Mesenchymal stem cell (in vitro differentiated cells and primary cell): ENCODE measurements at places on chromosomes 16 and 17.

- peak; percentile 88 for DNase-seq
Observed at GRCh38 chr17:1000597-1001461, 3.9 kb downstream of the TIMM22 start.

DNA sequence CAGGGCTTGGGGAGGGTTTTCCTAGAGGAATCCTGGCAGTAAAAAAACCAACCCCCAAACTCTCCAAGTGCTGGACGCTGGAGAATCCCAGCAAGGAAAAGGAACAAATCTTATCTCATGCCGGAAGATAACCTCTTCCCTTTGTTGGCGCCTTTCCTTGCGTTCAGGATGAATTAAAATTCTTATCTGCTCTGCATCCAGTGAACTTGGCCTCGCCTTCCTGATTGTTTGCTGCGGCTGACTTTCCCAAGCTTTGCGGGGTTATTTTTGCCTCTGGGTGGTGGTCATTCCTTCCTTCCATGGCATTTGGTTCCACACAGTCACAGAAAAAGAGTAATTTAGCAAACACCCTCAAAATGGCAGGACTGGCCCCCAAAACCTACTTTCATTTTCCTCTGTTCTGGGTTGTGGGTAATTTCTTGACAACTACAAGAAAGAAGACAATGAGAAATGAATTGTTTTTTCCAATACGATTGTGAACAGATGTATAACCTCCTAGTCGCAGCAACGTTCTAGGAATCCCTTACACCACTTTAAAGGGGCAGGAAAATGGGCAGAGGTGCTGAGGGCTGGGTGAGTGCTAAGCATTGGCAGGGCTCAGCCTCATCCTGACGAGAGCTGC, 77.8 kb downstream of the MRC2 start:
- DNase-seq = peak; percentile 29

DNA sequence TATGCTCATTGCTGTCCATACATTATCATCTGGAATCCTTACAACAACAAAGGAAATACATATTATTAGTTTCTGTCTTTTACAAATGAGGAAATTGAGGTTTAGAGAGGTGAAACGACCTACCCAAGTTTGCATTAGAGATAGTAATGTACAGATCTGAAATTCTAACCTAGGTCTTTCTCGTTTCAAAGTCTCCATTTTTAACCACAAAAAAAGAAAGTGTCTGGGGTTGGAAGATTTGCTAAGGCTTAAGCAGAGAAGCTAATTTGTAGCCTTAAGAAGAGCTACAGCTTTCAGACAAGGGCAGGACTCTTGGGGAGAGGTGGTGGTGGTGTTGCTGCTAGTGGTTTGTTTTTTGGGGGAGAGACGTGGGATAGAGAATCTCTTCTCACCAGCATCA, 19.2 kb downstream of the CIITA start:
- DNase-seq = no peak

DNA sequence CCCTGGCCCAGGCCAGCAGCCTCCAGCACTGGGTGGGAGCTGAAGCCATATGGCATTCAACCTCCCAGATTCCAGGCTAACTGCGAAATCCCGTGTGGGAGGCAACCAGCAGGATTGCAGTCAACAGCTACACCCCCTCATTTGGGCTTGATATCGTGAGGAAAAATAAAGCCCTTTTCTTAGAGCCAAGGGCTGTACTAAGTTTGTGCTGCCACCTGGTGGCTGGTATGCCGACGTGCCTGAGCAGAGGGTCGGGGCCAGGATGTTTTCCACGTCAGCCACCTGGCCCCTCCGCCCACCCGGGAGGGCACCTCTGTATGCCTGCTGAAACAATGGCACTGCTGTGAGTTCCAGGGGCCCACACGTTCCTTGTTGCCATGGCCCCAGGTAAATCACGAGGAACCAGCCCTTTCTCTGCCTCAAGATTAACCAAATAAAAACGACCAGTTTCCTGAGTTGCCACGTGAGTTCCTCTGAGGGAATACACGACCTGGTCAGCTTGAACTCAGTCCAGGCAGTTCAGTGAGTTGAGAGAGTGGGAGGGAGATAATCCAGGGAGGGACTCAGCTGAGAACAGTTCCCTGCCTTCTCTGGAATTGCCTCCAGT, 9.0 kb downstream of the TMEM98 start:
- peak; percentile 52 for DNase-seq

DNA sequence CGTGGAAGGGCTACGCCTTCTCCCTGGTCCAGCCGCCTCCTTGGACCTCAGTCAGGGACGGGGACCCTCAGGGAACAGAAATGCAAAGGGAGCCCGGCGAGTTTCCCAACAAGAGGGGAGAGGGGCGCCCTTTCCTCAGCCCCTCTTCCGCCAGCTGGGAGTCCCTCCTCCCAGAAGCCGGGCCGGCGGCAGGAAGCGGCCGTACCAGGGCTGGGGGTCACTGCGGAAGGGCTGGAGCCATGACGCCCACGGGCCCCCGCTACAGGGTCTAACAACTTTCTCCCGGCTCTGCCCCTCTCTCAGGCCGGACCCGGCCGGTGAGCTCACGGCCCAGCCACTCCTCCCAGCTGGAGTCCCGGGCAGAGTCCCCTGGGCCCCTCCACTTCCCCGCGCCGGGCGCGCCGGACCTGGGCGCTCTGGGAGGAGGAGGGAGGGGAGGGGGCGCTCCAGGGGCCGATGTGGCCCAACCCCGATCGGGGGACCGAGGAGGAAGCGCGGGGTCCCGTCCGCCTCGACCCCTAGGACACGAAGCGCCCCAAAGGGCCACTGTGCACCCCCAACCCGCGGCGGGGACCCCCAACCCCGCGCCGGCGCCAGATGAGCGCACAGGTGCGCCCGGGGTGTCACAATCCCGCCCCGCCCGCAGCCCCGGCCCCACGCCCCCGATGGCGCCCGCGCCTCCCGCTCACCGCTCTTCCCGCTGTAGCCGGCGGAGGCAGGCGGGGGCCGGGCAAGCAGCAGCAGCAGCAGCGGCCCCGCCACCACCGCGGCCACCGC, 578 bp downstream of the PGAP6 start:
- peak; percentile 40 for DNase-seq

DNA sequence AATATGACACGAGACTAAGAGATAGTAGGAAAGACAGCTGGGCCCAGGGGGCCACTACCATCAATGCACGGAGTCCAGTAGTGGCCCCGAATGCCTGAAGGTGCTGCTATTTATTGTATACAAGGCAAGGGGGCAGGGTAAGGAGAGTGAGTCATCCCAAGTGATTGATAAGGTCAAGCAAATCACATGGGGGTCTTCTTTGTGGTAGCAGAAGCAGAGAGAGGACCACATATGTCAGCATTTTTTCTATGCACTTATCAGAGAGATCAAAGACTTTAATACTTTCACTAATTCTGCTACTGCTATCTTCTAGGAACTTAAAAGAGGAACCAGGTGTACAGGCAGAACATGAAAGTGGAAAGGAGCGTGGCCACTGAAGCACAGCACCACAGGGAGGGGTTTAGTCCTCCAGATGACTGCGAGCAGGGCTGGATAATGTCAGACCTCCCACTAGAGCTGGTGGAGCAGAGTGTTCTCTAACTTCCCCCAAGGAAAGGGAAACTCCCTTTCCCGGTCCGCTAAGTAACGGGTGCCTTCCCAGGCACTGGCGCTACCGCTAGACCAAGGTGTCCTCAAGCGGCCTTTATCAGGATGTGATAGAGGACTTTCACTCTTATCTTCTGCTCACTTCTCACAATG, 26.4 kb upstream of the ARL4D start:
- DNase-seq = peak; percentile 60

DNA sequence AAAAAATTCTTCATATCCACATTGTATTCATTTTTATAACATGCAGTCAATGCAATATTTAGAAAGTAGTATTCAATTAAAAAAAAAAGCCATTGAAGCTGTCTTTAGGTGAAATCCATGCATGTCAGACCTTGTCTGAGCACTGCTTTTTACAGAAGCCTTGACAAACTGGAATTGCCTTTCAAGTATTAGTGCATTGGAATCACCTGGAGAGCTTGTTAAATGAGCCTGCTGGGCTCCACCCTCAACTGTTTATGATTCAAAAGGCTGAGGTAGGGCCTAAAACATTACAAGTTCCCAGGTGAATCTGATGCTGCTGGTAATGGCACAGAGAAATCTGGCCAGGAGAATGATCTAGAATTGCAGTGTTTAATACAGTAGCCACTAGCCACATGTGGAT, 85.8 kb downstream of the HIC1 start:
- DNase-seq = no peak

GRCh38 chr17:57290981-57291380, 34.7 kb downstream of the MSI2 start:
- DNase-seq = no peak

DNA sequence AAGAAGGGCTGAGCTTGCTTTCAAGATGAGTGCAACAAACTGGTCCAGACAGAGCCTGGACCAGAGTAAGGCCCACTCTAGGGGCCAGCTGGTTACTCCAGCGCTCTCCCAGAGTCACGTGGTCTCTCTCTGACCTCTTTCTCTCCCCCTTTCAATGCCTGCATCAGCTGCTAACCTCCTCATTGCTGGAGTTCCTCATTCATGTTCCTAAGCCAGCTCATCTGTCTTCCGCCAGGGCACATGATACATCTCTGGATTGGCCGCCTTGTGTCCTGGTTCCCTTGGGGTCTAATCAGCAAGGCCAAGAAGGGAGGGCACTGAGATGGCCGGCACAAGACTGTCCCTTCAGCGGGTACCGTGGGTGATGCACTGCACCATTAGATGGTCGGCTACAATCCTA, 26.9 kb upstream of the ZFP90 start:
- no peak for DNase-seq

DNA sequence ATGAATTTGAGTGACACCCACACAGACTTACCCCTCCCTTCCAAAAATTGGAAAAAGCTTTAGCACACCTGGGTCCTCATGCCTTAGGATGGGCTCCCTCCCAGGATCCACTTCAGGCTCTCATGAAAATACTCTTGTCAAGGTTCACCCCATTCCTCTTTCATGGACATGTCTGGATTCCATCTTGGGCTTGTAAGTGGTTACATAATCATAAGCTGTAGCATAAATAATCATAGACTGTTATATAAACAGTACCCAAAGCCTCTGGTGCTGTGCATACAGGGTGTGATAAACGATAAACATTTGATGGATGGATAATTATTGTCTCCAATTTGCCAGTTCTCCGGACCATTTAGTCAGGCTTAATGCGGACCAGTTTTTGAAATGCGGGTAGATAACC, 53.7 kb upstream of the TEKT3 start:
- no peak for DNase-seq

DNA sequence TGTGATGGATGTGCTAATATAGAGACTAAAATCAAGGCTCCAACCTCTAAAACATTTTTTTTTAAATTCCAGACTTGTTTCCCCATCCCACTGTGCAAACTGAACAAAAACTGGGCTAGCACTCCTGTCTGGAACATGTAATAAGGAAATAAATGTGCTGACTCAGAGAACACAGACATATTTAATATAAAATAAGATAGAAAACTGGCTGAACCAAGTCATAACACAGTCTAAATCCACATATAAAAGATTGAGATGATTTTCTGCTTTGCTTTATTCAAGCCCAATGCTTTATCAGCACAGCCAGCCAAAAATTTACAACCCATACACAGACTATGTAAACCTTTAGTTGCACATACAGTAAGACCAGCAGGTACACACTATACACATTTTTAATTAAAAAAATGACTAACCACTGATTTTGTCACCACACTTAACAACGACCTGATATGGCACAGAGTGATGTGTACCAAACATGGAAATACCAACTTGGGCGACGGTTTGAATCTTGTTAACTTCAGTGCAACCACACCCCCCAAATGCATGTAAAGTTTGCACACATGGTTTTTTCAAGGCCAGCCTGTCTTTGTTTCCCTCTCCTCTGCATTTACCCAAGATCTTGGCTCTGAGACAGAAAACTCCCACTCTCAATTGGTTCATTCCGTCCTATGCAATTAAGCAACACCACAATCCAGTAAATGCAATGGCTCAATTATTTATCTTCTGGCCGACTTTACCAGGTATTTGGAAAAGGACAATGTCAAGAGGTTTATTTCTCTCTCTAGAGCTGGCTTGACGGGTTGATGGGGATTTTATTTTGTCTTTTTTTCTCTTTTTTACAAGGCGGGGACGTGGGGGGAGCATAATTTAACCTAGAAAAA, 1.2 kb downstream of the STAT3 start:
- peak; percentile 80 for DNase-seq

DNA sequence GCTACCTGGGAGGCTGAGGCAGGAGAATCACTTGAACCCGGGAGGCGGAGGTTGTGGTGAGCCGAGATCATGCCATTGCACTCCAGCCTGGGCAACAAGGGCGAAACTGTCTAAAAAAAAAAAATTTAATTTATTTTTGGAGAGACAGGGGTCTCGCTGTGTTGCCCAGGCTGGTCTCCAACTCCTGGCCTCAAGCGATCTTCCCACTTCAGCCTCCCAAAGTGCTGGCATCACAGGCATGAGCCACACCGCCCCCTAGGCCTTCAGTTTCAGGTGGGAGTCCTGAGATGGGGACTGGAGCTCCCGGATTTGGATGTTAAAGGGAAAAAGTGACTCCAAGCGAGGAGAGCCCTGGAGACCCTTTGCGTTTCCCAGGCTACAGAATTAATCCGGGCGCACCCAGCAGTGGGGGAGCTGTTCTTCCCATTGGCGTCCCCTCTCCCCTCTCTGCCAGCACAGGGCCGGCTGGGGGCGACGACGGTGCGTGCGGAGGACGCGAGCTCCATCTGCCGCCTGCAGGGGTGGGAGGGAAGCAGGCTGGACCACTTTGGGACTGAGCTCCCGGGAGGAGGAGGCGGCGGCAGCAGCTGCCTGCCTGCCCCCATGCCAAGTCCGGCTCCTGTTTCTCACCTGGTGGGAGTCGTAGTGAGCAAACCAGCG, 49.3 kb upstream of the USP7 start:
- peak; percentile 27 for DNase-seq

- no peak for DNase-seq
Observed at GRCh38 chr17:17789410-17789809, 47.4 kb downstream of the SREBF1 start.

DNA sequence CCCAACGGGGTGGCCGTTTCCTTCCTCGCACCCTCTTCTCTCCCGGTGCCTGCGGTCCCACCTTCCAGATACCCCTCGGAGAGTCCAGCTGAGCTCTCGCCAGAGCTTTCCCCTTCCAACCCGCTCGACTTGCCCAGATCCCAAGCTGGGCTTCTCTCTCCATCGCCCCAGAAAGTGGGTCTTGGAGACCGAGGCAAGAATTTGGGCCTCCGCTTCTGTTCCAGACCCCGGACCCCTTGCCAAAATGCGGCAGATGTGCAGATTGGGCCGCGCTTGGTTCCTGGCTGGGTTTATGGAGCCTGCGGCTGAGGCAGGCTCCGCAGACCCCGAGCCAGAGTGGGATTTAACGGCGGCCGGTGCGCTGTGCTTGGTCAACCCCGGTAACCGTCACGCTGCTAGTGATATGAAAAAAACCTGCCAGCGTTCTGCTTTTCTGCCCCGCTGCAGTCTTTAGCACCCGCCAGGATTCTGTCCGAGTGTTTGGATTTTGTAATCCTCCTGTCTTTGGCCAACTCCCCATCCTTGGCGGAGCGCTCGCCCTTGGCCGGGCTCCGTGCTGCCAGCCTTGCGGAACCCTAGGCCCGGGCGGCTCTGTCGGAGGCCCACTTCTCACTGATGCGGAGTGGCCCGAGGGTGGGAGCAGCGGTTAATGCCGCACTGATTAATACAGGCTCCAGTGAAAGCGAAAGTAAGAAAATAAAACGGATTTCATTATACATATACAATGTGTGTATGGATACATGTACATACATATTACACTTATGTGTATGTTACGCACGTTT, 754 bp upstream of the SLFN11 start:
- peak; percentile 59 for DNase-seq

GRCh38 chr17:80949451-80950421, 41.9 kb upstream of the CHMP6 start:
- DNase-seq = no peak
